ENCODE measurements at places on chromosomes 1 and 21.
A peak's percentile ranks its signal among the peaks of the same experiment; 100 is the strongest.

GRCh38 chr1:248860007-248860406 is 1.1 kb upstream of the ZNF692 start:
- DNase-seq = no peak
- H3K27me3 ChIP-seq = no peaks in the 10 kb centered on the region
- H3K36me3 ChIP-seq = no peaks in the 10 kb centered on the region
- H3K27ac ChIP-seq = peak overlapping the region; percentile 82
- H3K4me3 ChIP-seq = no peak overlapping the region

DNA sequence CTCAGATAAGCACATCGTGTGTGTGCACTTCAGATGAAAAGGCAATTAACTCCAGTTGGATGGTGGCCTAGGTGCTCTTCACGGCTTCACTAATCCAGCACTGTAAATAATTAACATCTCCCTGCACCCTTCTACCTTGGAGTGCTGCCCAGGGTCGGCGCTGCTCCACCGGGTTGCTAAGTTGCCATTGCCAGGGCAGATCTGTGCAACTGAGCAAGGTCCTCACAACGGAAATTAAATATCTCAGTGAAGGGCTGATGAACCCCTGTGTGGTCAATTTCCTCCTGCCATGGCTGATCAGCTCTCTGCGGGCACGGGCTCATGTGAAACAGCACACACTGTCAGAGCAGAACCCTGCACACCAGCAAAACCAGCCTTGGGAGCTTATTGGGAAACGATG is 63.2 kb downstream of the SYDE2 start:
- no peak overlapping the region for H3K4me3 ChIP-seq
- H3K4me1 ChIP-seq = no peaks in the 10 kb centered on the region
- H3K36me3 ChIP-seq = no peaks in the 10 kb centered on the region
- H3K27ac ChIP-seq = no peak overlapping the region
- no peaks in the 10 kb centered on the region for H3K27me3 ChIP-seq

GRCh38 chr1:183218971-183219615 is 33.0 kb downstream of the LAMC2 start:
- no peak for DNase-seq
- H3K4me3 ChIP-seq = no peak overlapping the region
- H3K27ac ChIP-seq = peak overlapping the region; percentile 51
- H3K36me3 ChIP-seq = no peaks in the 10 kb centered on the region
- H3K4me1 ChIP-seq = peaks cover 27% of the 10 kb centered on the region
- H3K27me3 ChIP-seq = no peaks in the 10 kb centered on the region

DNA sequence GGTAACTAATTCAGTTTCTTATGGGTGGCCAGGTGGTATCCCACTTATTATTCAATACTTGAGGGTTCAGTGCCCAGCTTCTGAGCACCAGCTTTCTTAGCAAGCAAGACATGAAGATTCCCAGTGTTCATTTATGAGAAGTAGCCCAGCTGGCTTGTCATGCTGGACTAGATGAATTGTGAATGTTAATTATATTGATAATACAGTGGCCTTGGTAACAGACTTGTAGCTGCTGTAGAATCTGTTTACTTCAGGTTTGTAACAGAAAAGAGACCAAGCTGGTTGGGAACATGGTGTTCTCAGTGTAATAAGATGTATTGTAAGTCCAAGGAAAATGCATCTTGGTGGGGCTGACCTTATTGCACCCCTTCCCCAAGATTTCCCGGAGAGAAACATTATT is 10.1 kb downstream of the AHCYL1 start:
- H3K4me3 ChIP-seq = no peak overlapping the region
- DNase-seq = no peak
- peaks cover 5% of the 10 kb centered on the region for H3K36me3 ChIP-seq

DNA sequence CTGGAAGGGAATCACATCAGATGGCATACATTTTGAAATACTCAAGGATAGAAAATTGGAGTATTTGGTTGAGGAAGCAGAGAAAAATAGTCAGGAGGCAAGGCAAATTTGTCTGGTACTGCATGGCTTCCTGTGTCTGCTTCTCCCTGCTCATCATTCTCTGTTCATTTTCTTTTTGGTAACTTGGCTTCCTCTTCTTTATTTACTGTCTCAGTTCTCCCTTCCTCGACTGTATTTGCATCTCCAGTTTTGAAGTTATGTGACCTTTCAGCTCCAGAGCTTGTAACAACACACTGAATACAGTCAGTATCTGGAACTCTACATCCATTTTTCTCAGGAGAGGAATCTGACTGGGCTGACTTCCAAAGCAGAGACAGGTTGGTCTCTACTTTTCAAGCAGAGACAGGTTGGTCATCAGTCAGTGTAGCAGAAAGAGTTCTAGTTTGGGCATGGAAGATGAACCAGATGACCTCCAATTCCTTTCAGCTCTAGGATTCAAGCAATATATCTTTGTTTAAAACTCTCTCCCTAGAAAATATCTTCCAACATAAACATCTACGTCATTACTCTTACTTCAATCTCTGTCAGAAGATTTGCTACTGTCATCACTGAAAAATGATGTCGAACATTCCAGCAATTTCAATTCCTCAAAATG is 571.2 kb downstream of the ADGRL2 start:
- DNase-seq = no peak
- H3K4me3 ChIP-seq = no peak overlapping the region
- H3K4me1 ChIP-seq = no peaks in the 10 kb centered on the region
- no peak overlapping the region for H3K27ac ChIP-seq
- no peaks in the 10 kb centered on the region for H3K27me3 ChIP-seq

GRCh38 chr1:2160451-2161300 is 33.9 kb downstream of the FAAP20 start:
- no peak overlapping the region for H3K27ac ChIP-seq
- H3K4me3 ChIP-seq = no peak overlapping the region
- no peaks in the 10 kb centered on the region for H3K27me3 ChIP-seq

DNA sequence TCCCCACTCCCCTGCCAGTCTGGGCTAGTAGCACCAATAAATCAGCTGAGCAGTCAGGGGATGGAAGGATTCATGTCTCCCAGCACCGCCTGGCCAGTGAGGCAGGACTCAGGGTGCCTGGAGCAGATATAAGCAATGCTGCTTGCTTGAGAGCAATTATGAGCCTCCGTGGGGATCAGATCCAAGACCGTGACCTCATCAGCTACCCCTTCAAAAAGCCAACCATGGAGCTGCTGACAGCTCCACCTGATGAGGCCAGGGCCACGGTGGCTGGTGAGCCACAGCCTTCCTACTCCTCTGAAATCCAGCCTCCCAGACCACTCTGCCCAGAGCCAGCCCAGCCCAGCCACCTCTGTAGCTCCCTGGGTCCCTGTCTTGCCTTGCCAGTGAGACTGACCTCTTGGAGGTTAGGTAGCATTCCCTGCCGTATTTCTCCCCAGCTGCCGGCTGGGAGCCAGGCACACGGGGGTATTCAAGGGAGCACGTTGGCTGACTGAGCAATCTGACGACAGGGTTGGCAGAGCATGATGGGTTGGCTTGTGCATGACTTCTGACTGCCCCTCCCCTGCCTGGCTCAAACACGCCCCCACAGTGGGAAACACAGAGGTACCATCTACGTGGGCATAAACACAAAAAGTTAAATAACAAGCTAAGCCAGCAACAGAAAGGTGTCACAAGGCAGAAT is 28.4 kb downstream of the SYT2 start:
- H3K36me3 ChIP-seq = no peaks in the 10 kb centered on the region
- H3K4me1 ChIP-seq = no peaks in the 10 kb centered on the region
- H3K27ac ChIP-seq = no peak overlapping the region
- no peaks in the 10 kb centered on the region for H3K27me3 ChIP-seq
- no peak for DNase-seq
- H3K4me3 ChIP-seq = no peak overlapping the region

GRCh38 chr1:56527548-56528302 is 51.6 kb downstream of the PLPP3 start:
- DNase-seq = no peak
- no peaks in the 10 kb centered on the region for H3K27me3 ChIP-seq
- H3K4me1 ChIP-seq = peaks cover 33% of the 10 kb centered on the region

GRCh38 chr1:58505286-58505685 is 41.2 kb downstream of the OMA1 start:
- no peak overlapping the region for H3K4me3 ChIP-seq
- DNase-seq = no peak
- no peaks in the 10 kb centered on the region for H3K27me3 ChIP-seq
- peaks cover 7% of the 10 kb centered on the region for H3K36me3 ChIP-seq
- no peak overlapping the region for H3K27ac ChIP-seq
- H3K4me1 ChIP-seq = no peaks in the 10 kb centered on the region

- peak; percentile 43 for DNase-seq
- peaks cover 34% of the 10 kb centered on the region for H3K4me1 ChIP-seq
- no peaks in the 10 kb centered on the region for H3K27me3 ChIP-seq
- peak within 1 kb of the TSS; percentile 82 for H3K4me3 ChIP-seq
- peak within 1 kb of the TSS; percentile 83 for H3K27ac ChIP-seq
These were observed at the start of gene B4GALT3 for GRCh38 chr1:161177112-161177935. Gene B4GALT3 (minus strand): TSS chr1:161177507. CDS start chr1:161176060, 1,447 bp downstream.

DNA sequence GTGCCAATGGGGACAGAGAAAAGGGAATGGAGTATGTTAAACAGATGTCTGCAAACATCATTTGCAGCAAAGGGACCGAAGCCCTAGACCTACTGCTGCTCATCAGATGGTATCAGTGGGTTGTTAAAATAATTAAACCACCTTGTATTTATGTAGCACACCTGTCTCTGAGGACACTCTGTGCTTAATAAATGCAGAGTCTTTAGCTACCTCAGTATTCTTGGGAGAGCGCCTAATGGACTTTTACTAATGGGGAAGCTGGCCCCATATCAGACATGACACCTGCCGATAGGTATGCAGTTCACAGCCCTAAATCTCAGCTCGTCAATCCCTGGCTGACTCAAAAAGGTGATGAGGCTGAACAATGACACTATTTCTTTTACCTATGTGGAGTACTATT is 54.4 kb downstream of the SYT6 start:
- no peaks in the 10 kb centered on the region for H3K27me3 ChIP-seq
- H3K4me1 ChIP-seq = no peaks in the 10 kb centered on the region
- H3K4me3 ChIP-seq = no peak overlapping the region

GRCh38 chr1:59361766-59362165 is 64.9 kb downstream of the FGGY start:
- no peak overlapping the region for H3K4me3 ChIP-seq
- DNase-seq = no peak
- H3K36me3 ChIP-seq = no peaks in the 10 kb centered on the region
- H3K4me1 ChIP-seq = no peaks in the 10 kb centered on the region
- H3K27me3 ChIP-seq = no peaks in the 10 kb centered on the region

GRCh38 chr1:110634455-110635311 is 28.5 kb upstream of the KCNA2 start:
- H3K27ac ChIP-seq = no peak overlapping the region
- H3K36me3 ChIP-seq = no peaks in the 10 kb centered on the region

DNA sequence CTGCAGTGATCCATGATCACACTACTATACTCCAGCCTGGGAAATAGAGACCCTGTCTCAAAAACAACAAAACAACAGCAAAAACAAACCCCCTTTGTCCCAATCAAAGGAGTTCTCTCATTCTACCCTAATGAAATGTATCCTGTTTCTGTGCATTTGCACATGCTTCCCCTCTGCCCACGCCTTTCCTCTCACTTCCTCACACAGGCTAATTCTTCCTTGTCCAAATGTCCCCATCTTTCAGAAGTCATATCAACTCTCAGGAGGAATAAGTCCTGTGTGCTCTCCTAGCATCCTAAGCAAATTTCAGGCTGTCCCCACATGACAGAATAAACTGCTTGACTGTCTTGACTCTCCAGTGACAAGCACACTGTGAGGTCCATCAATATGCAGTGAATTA is 8.1 kb upstream of the ATP1B1 start:
- no peak for DNase-seq
- no peaks in the 10 kb centered on the region for H3K27me3 ChIP-seq
- H3K4me3 ChIP-seq = no peak overlapping the region
- H3K4me1 ChIP-seq = no peaks in the 10 kb centered on the region
- no peaks in the 10 kb centered on the region for H3K36me3 ChIP-seq

- H3K36me3 ChIP-seq = peaks cover 2% of the 10 kb centered on the region
- no peak overlapping the region for H3K4me3 ChIP-seq
- H3K4me1 ChIP-seq = peaks cover 3% of the 10 kb centered on the region
These were observed 49.3 kb downstream of the LPGAT1 start for GRCh38 chr1:211781260-211781659.

- no peaks in the 10 kb centered on the region for H3K27me3 ChIP-seq
- DNase-seq = no peak
- no peaks in the 10 kb centered on the region for H3K4me1 ChIP-seq
- no peak overlapping the region for H3K27ac ChIP-seq
- no peak overlapping the region for H3K4me3 ChIP-seq
- no peaks in the 10 kb centered on the region for H3K36me3 ChIP-seq
These were observed 302.8 kb upstream of the ADAMTS5 start for GRCh38 chr21:27269644-27270043.

- no peaks in the 10 kb centered on the region for H3K36me3 ChIP-seq
- no peaks in the 10 kb centered on the region for H3K27me3 ChIP-seq
- no peak for DNase-seq
- H3K4me1 ChIP-seq = no peaks in the 10 kb centered on the region
These were observed 658.5 kb upstream of the ADGRL2 start for GRCh38 chr1:81142099-81142826.

All from thoracic aorta (tissue), 2 donors.